ENCODE measurements at places on chromosomes 12 and 14. TPM values are rescaled to one million over a fixed set of nuclear protein-coding genes. Genes with fewer than 3 reads are reported as not detected.

Gene IL22
- total RNA-seq: 0.35 TPM

Gene AQP2
- total RNA-seq: not detected

Gene RHEBL1
- total RNA-seq: 0.23 TPM

Gene SYNDIG1L
- total RNA-seq: not detected

Gene MGST1
- total RNA-seq: 105 TPM

Gene BHLHE41
- 2.3 TPM for total RNA-seq

Gene TAS2R20
- 2.3 TPM for total RNA-seq

Gene KRT79
- not detected for total RNA-seq

Gene PRPF40B
- 13.9 TPM for total RNA-seq
